Retina (tissue), 1 donor: ENCODE measurements at places on chromosomes 2 and 18.

DNA sequence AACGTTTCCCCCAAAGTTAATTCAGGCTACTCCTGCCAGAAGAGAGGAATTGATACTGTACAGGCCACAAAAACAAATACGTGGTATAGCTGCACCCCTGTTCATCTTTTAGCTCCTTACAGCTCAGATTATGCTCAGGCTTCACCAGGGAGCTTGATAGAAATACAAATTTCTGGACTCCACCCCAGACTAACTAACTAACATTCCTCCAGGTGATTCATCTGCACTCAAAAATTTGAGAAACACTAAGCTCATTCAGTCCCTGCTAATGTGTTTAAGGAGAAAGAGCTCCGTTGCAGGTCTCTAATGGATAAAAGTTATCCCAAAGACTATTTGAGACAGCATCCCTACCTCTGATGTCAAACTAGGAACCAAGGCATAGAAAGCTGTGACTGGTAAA, 36.8 kb upstream of the UNC80 start:
- DNase-seq, result no peak

DNA sequence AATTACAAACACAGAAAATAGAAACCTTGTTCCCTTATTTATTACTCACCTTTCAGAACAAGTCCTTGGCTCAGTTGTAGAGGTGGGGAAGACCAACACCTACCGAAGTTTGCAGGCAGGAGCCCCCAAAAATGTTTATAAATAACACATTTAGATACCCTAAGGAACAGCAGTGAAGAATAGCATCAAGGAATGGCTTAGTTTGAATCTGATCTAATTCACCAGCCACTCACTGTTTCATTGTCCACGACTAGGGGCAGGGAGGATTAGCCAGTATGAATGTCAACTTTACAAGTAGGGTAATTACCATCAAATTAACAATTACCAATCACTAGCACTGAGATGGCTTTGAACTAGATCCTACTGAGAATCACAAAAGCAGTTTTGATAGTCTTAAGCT, 65.4 kb downstream of the PRPF40A start:
- no peak for DNase-seq

GRCh38 chr18:48955830-48956261, 5.1 kb upstream of the SMAD7 start:
- DNase-seq, result no peak

GRCh38 chr2:143524559-143525401, 395.6 kb downstream of the ARHGAP15 start:
- no peak for DNase-seq

DNA sequence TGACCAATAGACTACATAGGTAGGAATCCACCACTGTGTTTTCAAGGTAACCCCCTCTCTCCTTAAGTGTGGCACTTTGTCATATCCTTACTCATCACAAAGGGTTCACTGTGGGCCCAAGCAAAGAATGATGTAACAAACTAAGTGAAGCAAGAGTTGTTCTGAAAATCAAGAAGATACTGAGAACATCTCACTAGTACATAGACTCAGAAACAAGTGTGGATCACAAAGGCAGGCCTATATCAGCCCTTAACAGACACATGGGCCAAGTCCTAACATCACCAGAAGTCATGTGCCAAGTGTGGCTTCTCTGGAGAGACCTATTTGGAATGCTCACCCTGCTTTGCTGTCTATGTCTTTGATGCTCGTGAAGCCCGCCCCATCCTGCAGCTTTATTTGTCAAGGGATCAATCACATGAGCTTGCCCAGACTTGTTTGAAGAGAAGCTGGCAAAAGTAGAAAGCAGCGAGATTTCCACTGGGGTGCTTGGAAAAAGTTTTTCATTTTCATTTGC, 131.2 kb upstream of the TTC39C start:
- DNase-seq, result no peak

DNA sequence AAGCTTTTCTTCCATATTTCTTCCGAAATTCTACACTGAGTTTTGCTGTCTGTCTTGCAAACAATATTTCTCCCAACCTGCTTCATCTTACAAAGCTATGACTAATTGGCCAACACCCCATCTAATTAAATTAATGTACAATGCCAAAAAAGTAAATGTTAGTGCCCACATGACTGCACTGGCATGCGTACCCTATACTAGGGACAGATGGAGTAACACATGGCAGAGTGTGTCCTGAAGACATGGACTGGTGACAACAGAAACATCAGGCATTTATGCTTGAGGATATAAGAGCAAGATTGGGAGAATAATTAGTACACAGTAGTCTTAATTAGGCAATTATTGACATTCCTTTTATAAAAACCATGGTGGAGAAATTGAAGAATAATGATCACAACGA, 66.8 kb downstream of the MREG start:
- DNase-seq, result no peak

DNA sequence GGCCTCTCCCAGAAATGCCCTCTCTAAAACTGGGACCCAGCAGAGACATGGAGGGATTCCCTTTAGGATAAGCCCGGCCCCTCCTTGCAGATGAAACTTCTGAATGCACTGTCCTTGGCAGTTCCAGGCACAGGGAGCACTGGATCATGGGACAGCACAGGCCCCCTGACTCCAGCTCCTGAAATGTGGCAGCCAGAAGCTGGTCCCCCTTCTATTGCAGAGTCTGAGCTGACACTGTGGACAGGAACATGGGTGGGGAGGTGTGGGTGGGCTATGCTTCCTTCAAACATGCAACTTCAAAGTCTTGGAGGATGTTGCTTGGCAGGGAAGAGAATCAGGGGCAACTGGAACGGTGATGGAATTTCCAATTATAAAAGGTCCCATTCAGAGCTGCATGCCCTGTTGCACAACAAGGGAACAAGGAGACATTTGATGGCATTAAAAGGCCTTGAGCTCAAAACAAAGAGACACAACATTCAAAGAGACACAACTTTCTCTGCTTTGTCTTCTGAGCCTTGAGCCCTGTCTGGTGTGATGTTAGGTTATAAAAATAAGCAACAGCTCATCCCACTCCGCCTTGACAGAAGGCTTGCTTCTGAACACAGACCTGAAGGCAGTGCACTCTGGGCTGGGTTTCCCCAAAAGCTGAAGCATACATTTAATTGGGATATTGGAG, 239.0 kb downstream of the OSR1 start:
- no peak for DNase-seq

- no peak for DNase-seq
Measured at GRCh38 chr2:62660582-62661262, 44.8 kb upstream of the EHBP1 start.

- DNase-seq, result no peak
Measured at GRCh38 chr2:37529830-37530415, 141.5 kb downstream of the CDC42EP3 start.

DNA sequence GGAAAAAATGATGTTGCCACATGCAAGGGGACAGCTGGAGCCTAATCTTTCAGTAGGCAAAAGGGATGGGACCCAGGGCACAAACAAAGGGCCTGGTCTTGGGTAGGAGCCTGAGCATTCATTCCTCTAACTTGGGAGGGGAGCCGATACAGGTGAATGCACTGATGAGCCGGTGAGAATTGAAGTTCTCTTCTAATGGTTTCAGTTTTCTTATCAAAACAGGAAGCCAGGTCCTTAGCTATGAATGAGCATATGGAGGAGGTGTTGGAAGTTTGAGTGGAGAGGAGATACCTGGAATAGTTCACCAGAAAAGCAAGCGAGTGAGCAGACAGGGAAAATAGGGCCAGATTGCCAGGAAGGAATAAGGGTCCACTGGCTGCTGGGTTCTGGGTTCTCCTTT, 10.1 kb downstream of the DPP4 start:
- no peak for DNase-seq

- DNase-seq, result no peak
Measured at GRCh38 chr2:219433666-219434467, 776 bp upstream of the SPEG start.

- DNase-seq, result no peak
Measured at GRCh38 chr18:79382681-79383387, 12.9 kb upstream of the NFATC1 start.

- peak; percentile 56 for DNase-seq
Measured at GRCh38 chr18:49907346-49907929, 94.1 kb upstream of the ACAA2 start.

DNA sequence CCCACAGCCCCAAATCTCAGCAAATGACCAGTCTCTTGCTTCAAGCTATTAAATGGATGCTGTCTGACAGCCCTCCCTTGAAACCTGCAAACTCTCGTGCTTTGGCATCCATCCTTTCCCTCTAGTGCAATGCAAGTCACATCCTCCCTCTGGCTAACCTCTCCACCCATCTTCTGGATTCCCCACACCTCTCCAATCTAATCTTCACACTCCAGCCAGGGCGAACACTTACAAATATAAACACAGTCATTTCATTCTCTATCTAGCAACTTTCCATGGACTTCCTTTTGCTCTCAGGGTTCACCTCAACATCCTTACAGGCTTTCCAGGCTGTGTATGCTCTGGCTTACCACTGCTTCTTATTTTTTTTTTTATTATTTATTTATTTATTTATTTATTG, 10.1 kb upstream of the NARS1 start:
- DNase-seq, result no peak

- no peak for DNase-seq
Measured at GRCh38 chr2:238087211-238087610, 12.9 kb upstream of the ESPNL start.

GRCh38 chr18:69401226-69401971, 711 bp downstream of the DOK6 start:
- peak; percentile 86 for DNase-seq

GRCh38 chr18:56565046-56565445, 73.3 kb downstream of the TXNL1 start:
- DNase-seq, result no peak

DNA sequence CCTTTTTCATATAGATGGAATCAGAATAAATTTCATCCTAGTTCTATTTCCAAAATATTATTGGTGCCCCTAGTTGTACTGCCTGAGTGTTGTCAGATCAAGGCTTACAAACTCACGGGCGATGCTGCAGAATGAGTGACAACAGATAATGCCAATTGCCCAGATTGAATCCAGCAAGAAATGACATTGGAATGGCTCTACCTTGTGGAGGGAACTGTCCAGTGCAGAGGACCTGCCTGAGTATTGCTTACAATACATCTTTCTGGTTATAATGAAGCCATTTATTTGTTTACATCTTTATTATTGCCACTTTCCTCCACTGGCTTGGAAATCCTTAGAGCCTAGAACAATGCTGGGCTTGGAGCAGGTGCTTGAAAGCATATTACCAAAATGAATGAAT, 7.8 kb upstream of the IL1R2 start:
- DNase-seq, result no peak

- no peak for DNase-seq
Measured at GRCh38 chr2:240423788-240424191, 11.7 kb upstream of the GPC1 start.

DNA sequence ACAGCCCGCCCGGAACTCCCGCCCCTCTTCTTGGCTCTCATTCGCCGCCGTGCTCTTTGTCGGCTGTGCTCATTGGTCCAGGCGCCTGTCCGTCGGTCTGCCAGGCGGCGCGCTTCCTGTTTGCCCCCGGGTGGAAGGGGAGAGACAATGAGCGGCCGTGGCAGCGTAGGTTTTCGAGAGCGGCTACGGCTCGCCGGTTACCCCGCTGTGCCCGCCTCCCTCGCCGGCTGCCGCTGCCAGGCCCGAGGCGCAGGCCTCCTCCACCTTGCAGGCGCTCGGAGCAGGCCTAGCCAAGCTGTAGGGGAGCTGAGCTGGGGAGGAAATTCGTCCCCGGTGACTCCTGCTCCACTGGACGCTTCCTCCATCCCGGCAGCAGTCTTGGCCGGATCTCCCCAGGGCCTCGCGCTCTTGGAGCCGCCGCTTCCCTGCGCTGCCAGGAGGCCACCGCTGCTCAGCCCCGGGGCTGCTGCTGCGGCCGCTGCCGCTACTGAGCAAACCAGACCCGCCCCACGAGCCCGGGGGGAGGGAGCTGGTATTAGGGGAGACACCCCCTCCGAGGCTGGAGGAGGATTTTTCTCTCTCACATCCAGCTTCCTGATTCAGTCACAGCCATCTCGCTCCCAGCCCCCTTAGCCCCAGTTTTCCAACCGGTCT, at the start of gene SP3:
SP3 (minus strand) TSS at position 2 of the 654 bp plus-strand sequence. CDS start 202 bp downstream, outside the sequence.
- DNase-seq, result peak; percentile 99

DNA sequence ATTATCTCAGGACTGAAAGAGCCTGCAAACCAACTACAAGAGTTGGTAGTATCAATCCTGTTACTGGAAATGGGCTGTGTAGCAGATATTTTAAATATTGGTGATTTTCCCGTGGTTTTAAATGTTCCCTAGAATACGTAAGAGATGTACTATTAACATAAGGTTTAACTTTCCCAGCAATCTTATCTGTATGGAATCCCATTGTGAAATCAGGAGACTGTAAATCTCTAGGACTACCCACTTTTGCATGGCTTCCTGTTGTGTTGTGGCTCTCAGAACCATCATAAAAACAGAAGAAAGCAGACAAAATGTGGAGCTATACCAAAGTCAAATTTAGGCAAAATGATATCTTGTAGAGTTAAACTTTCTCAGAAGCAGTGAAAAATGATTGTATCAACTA, 641.5 kb upstream of the SETBP1 start:
- DNase-seq, result no peak

DNA sequence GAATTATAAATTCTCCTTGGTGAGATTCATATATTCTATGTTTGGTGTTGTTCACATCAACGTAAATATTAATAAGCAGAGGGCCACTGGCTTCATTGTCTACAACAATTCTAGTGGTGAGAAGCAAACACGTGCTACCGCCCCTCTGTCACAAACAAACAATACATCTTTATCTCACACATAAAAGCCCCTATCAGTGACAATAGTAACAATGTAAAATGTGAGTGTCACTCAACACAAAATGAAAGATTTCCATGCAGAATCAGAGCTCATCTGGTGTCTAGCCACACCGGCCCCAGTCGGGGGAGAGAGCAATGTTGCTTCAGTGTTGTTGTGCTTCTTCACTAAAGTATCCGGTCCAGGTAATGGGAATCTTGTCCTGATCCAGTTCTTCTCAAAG, 932.6 kb downstream of the SOCS6 start:
- DNase-seq, result no peak

DNA sequence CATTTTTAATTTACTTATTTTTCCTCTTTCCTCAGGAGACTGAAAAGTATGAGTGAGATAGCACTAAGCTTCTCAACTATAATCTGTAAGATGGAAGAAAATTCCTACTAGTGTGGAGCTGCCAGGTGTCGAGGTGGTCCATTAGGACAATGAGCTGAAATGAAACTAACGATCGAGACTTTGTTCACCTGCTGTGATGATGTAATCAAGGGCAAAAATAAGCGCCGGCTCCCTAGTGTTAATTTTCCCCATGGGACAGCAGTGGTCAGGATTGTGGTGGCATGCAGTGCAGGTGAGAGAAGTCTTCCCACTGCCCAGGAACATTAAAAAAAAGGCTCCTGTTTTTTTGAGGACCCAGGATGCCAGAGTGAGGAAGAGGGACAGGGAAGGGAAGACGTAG, 859.1 kb upstream of the GCFC2 start:
- no peak for DNase-seq

DNA sequence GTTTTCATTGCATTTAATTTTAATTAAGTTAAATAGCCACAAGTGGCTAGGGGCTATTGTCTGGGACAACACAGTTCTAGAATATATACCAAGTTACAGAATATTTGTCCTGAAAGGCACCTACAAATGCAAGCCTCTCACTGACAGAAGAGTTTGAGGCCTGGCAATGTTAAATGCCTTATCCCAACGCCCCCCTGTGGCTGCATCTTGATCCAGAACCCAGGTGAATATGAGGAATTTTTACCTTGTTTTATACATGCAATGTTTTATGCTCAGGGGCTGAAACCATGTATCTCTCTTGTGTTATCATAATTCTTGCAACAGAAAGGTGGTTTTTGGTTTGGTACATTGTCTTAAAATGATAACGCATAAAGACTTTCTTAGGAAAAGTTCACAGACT, 71.8 kb upstream of the SEC11C start:
- DNase-seq, result no peak
